ENCODE measurements at places on chromosomes 6 and 20. TPM values are rescaled to one million over a fixed set of nuclear protein-coding genes. Genes with fewer than 3 reads are reported as not detected.
A peak's percentile ranks its signal among the peaks of the same experiment; 100 is the strongest.

Gene HMGN3
- total RNA-seq: 64.1 TPM

Gene MATN4
- total RNA-seq: not detected

Gene MYBL2
- 0.60 TPM for total RNA-seq

Gene STX11
- 5.8 TPM for total RNA-seq

Gene ID4
- total RNA-seq: 32.5 TPM

Gene DYNLT2
- total RNA-seq: 3.8 TPM

Gene OPRL1
- 0.42 TPM for total RNA-seq

Gene SNX5
- 90.7 TPM for total RNA-seq

Gene LINC00237
- not detected for total RNA-seq

Gene SLC17A3
- not detected for total RNA-seq

Gene ADGB
- not detected for total RNA-seq

Gene GLP1R
- total RNA-seq: 0.36 TPM

Gene UBE2V1
- total RNA-seq: 120 TPM

GRCh38 chr20:21137078-21137477 lies 11.2 kb downstream of the KIZ start:
- no peak for DNase-seq

GRCh38 chr6:1610497-1611321 lies 994 bp downstream of the FOXC1 start:
- DNase-seq: no peak

DNA sequence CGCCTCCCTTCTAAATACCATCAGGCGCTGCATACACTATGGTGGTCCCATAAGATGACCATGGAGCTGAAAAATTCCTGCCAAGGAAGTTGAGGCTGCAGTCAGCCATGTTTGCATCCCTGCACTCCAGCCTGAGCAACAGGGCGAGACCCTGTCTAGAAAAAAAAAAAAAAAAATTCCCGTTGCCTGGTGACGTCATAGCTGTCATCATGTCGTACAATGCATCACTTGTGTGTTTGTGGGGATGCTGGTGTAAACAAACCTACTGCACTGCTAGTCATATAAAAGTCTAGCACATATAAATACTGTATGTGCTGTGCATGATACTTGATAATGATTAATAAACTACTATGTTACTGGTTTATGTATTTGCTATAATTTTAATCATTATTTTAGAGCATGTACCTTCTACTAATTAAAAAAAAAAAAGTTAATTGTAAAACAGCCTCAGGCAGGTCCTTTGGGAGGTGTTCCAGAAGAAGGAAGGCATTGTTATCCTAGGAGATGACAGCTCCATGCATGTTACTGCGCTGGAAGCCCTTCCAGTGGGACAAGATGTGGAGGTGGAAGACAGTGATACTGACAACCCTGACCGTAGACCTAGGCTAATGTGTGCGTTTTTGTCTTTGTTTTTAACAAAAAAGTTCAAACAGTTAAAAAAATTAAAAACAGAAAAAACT lies 132.6 kb downstream of the BANF2 start:
- no peak for DNase-seq

GRCh38 chr20:47655635-47656034 lies 129.6 kb downstream of the SULF2 start:
- DNase-seq: no peak

GRCh38 chr6:146950351-146950835 lies 253.8 kb upstream of the STXBP5 start:
- no peak for DNase-seq

DNA sequence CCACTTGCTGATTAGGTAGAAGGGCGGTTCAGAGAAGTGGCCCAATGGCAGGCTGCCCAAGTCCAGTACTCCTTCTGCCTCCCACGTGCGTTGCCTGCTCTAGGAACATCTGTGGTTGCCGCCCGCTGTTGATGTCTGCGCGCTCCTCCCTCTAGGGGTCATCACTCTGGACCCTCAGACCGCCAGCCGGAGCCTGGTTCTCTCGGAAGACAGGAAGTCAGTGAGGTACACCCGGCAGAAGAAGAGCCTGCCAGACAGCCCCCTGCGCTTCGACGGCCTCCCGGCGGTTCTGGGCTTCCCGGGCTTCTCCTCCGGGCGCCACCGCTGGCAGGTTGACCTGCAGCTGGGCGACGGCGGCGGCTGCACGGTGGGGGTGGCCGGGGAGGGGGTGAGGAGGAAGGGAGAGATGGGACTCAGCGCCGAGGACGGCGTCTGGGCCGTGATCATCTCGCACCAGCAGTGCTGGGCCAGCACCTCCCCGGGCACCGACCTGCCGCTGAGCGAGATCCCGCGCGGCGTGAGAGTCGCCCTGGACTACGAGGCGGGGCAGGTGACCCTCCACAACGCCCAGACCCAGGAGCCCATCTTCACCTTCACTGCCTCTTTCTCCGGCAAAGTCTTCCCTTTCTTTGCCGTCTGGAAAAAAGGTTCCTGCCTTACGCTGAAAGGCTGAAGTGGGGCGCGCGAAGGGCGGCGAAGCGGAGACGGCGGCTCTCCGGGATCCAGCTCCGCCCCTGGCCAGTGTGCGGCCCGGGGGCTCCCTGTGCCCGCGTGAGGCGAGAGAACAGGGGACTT lies 8.5 kb downstream of the TRIM15 start:
- DNase-seq: no peak

DNA sequence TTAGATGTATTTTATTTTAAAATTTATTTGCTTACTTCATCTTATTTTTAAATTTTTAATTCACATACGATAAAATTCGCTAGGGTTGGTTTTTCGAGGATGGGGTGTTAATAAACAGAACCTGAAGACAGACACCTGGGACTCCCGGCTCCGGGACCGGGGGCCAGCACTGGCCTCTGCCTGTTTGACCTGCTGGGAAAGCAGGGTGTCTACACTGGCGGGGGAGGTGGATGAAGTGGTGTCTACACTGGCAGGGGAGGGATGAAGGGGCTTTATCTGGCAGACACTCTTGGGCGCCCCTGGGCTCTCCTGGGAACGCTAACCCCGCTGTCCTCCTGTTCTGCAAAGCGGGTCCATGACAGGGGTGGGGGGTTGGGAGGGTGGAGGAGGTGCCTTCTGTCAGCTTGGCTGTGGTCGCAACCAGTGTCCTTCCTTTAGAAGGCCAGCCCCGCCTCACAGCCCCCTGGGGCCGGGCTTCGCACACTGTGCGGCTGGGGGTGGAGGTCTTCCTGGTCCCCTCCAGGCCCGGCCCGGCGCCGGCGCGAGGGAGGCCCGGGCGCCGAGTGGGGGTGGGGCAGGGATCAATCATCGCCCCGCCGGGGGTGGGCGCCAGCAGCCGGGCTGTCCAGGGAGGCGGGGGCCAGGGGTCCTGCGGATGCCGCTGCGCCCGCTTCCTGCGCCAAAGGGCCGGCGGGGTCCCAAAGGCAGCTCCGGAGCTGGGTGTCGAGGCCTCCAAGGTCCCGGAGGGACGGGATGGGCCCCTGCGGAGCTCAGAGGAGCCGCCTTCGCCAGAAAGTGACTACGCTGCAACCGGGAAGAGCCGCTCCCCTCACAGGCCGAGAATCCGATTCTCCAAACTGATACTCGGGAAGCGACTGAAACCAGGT lies 1.8 kb downstream of the GATA5 start:
- no peak for DNase-seq

DNA sequence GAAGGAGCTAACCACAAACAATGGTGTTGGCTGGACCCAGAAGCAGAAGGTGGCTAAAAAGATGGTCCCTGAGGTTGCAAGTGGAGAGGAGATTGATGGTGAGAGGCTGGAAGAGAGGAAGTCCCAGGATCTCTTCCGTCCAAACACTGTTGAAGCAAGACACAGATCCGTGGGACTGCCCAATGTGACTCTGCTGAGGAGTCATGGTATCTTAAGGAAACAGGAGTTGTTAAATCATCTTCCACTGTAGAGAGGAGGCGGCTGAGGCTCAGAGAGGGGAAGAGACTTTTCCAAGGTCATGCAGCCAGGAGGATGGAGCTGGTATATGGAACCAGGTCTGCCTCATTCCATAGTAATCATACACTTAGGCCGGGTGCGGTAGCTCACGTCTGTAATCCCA lies 4.1 kb upstream of the ZNF335 start:
- DNase-seq: no peak

GRCh38 chr20:12371990-12372389 lies 454.3 kb downstream of the BTBD3 start:
- no peak for DNase-seq

DNA sequence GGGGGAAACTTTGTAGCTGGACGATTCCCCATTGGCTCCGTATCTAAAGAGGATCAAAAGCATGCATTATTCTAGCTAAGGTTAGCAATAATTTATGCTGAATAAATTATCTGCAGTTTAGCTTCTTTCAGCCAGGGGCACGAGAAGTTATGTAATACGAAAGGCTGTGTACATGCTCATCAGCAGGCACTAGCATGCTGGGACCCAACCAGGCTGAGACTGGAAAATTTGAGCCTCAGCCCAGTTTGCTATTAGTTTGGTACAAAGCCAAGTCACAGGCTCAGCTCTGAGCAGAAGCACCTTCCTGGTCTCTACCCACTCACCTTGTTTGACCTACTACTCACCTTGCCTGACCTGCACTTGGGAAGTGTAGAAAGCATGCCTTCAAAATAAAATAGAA lies 328.1 kb upstream of the ARID1B start:
- DNase-seq: peak; percentile 71

DNA sequence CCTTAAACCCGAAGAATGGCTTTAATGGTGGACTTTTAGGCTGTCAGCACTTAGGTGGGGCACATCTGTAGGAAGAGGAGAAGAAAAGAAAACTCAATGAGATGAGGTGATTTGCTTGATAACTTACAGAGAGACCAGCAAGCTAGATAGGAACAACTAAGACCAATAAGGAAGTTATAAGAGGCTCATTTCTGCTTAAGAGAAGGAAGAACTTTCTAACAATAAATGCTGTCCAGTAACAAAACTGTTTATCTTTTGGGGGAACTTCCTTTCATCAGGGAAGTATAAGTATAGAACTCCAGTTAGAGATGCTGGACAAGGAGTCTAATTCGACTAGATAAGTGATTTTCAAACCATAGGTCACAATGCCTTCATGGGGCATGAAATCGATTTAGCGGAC lies 107.2 kb upstream of the SIRPA start:
- DNase-seq: no peak

DNA sequence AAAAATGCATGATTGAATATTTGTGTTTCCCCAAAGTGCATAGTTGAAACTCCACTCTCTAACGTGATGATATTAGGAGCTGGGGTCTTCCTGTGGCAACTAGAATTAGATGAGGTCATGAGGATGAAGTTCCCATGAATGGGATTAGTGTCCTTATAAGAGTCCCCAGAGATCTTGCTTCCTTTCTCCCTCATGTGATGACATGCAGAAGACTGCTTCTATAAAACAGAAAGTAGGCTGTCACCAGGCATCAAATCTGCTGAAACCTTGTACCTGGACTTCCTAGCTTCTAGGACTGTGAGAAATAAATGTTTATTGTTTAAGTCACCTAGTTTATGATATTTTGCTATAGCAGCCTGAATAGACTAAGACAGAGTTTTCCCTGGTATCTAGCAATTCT lies 586.5 kb upstream of the EPHA7 start:
- no peak for DNase-seq

DNA sequence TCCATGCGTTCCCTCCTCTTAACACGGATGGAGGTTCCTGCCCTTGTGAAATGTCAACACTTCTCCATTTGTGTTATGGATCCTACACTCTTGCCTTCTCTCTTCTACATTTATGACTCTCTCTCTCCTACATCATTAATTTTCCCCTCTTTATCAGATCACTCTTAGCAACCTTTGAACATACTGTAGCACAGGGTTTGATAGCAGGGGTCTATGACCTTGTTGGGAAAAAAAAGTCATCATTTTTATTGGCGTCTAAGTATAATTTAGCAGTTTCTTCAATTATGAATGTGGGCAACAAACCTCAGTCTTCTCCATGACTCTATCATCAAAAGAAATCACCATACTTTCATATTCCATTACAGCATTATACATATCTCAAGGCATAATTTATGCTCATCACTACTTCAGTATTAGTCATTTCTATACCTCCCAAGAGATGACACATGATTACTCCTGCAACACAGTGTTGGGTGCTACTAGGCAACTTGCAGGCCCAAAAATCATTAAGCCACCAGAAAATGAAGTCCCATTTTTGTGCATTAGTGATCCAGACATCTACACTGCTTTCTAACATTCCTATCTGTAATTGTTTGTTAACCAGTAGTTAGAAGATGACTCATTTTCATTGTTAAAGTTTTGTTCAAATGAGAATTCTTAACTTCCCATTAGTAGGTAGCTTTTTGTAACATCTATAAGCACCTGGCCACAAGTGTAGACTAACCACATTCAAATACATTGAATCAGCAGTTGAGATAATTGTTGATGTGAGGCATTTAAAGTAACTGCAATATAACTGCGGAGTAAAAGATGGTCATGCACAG lies 9.5 kb downstream of the CYP39A1 start:
- DNase-seq: no peak

DNA sequence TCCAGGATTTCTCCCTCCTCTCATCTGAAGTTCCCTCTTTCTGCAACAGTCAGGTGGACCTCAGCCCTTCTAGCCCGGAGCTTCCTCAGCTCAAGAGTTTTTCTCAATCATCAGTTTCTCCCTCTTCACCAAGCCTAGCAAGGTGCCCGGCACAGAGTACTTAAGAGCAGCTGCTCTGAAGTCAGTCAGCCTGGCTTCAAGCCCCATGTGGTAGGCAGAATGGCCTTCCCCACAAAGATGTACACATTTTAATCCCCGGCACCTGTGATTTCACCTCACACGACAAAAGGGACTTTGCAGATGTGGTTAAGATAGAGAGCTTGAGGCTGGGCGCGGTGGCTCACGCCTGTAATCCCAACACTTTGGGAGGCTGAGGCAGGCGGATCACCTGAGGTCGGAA lies 15.1 kb upstream of the RBPJL start:
- DNase-seq: no peak

DNA sequence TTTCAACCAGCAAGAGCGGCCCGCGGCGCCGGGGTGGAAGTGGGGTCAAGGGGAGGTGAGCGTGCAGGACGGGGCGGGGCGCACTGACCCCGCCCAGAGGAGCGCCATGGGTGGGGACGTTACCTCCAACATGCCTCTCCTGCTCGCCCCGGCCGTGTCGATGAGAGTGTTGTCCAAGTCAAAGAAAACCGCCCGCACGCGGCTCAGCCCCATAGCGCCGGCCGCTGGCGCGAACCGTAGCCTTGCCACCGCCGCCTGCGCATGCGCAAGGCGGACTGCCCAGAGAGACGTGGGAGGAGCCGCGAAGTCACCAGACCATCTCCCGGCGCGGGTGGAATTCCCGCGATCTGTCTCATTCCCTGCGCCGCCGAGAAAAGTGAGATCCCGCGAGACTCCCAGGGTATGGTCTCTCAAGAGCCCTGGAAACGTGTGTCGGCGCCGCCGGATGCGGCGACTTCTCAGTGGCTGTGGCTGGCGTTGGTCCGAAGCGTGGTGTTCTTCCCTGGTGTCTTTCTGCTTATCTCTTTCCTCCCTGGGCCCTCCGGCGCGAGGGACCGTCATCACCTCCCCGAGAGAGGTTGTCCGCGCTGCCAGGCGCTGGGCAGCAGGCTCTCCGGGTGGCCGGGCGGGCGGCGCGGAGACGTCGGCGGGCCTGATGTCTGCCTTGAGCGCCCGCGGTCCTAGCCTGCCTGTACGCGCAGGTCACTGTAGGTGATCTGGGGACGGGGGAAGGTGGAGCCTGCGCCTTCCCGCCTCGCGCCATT lies at the start of gene NANP:
Gene NANP (minus strand): TSS at position 279 of the 764 bp plus-strand sequence. CDS start 66 bp downstream, at position 213.
- DNase-seq: peak; percentile 97

All from ureter (tissue), 1 donor.